SW 1271 (cell line): ENCODE measurements at places on chromosomes 5 and 9.
A peak's percentile ranks its signal among the peaks of the same experiment; 100 is the strongest.

GRCh38 chr5:118052503-118052902, 935.8 kb downstream of the DTWD2 start:
- no peak for DNase-seq

GRCh38 chr9:129317179-129318011, 139.3 kb upstream of the IER5L start:
- DNase-seq: no peak

DNA sequence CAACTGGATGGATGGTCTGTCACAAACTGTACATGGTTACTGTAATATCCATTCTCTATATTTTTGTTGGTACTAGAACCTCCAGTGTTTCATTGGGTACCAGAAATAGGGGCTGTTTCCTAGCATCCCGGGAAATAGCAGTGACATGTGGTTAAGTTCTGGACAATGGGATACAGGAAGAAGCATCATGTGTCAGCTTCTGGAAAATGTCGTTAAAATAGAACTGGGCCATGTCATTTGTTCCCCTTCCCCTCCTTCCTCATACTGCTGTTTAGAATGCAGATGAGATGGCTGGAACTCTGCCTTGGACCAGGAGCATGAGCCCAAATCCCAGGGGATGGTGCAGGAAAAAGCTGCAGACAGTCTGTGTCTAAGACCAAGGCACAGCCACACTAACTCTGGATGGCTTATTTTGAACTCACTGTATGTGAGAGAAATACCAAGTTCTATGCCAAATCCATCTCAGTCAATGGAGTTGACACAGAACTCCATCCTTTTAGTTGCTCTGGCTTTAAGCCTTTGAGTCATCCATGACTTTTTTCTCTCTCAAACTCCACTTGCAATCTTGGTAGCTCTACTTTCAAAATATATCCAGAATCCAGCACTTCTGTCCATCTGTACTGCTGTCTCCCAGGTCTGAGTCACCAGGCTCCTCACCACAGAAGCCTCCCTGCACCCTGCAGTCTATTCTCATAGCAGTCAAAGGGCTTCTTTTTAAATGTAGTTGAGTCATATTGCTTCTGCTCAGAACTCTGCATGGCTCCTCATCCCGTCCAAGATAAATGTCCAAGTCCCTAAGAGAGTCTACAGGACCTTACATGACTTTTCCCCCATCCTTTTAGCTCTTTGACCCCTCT, 184.2 kb downstream of the NSG2 start:
- DNase-seq: peak; percentile 17

- DNase-seq: peak; percentile 32
These were observed 2.6 kb downstream of the NKD2 start for GRCh38 chr5:1011226-1011631.

GRCh38 chr5:176167800-176168199, 70.4 kb upstream of the SIMC1 start:
- DNase-seq: no peak

DNA sequence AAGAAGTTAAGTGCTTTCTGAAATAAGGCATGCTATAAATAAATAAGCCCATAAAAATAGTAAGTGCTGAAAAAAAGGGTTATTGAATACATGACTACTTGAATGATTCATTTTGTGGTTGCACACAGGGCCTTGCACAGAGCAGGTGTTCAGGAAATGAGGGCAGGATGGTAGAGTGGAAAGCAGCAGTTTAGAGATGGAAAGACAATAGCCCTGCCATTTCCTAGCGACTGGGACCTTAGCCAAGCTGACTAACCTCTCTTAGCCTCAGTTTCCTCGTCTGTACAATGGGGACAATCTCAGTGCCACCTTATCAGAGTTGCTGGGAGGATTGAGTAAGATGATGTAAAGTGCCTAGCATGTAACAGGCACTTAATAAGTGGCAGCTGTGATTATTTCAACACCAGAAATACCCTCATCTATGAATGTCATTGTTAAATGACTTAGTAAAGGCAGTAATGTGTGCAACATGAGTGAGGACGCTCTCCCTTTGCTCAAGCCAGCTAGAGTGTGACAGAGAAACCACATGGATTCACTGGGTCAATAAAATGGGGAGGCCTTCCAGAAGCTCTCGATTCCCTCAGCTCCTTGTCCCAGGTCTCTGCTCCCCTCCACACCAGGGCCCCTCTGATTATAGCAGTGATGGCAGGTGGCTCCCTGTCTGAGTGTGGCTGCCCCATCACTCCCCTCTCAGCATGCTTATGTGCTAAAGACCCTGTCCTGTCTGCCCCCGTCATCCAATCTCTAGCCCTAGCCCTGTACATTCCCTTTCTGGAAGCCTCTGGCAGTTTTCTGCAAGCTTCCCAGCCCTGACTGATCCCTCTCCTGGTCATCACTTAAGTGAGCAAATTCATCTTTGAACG, 16.0 kb upstream of the PHF19 start:
- DNase-seq: peak; percentile 35

DNA sequence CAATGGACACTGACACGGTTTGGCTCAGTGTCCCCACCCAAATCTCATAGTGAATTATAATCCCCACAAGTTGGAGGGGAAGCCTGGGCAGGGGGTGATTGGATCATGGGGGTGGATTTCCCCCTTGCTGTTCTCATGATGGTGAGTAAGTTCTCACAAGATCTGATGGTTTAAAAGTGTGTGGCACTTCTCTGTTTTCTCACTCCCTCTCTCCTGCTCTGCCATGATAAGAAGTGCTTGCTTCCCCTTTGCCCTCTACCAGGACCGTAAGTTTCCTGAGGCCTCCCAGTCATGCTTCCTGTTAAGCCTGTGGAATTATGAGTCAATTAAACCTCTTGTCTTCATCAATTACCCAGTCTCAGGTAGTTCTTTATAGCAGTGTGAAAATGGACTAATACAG, 115.8 kb upstream of the KIF2A start:
- no peak for DNase-seq

DNA sequence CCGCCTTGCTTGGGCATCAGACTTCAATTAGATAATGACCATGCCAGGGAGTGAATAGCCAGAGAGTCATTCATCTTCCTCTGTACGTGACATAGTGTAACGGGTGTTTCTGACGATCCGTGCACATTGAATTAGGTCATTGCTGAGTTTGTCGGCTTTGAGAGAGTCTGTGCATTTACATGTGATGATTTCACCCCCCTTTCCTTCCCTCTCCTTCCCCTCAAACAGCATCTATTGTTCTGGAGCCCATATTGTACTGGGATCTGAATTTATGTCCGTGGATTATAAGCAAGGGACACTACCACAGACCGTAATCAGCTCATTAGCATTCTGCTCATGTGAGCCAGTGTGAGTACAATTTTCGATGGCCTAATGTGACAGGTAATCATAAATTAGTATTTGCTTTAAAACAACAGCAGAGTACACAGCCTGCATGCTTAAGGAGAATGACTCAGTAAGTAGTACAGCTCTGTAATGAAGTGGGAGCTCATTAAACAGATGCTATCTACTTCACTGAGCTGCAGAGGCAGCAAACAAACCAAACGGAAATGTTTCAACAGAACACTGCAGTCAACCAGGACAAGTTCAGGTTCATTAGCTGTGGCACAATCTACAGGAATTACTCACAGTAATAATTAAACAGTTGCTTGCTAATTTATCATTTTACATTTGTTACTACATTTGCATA, 302.1 kb downstream of the CSNK1G3 start:
- no peak for DNase-seq

- DNase-seq: no peak
These were observed 29.1 kb upstream of the IL12B start for GRCh38 chr5:159359408-159359807.

DNA sequence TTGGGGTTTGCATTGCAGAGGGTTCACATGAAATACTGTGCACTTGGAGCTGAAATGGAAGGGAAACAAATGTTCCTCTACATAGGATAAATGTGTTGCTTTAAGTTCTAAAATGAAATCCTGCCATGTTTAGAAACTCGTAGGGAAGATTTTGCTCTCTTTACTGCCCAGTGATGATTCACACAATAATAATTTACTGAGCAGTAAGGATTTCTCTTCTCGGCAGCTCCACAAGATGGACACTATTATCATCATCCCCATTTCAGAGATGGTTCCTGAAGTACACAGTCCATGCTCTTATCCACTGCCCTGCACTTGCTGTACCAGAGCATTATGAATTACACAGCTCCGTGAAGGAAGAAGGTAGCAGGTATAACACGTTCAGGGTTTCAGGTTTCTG, 4.1 kb downstream of the HACD4 start:
- DNase-seq: no peak

- no peak for DNase-seq
These were observed 118.2 kb downstream of the FRMD3 start for GRCh38 chr9:83419961-83420360.

- no peak for DNase-seq
These were observed 17.0 kb upstream of the ADAM19 start for GRCh38 chr5:157592594-157592993.

DNA sequence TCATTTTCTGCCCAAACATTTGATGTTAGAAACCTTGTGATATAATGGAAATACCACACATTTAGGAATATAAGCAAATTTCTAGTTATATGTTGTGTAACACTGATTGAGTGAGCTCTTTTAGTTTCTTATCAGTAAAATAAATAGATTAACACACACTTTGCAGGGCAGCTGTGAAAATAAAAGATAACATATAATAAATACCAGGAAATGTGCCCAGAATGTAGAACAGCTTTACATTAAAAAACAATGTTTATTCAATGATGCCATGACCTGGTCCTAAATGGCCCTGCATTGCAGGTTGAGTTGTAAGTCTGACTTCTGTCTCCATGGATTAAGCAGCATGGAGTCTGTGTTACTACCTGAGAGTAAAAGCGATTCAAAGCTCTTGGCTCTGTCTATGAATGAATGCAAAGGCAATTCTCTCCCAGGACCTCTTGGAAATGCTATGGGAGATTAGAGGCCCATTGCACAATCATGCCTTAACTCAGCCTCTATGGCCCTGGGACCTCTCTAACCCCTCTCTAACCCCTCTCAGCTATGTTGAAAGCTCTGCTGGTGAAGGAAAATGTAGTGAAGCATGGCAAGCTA, 296.0 kb upstream of the ACTBL2 start:
- DNase-seq: no peak
